ENCODE measurements at places on chromosomes 4 and X.

GRCh38 chrX:16897445-16897844 is 27.3 kb upstream of the RBBP7 start:
- DNase-seq, result no peak

GRCh38 chr4:169133932-169134331 is 123.9 kb upstream of the CBR4 start:
- DNase-seq, result no peak

DNA sequence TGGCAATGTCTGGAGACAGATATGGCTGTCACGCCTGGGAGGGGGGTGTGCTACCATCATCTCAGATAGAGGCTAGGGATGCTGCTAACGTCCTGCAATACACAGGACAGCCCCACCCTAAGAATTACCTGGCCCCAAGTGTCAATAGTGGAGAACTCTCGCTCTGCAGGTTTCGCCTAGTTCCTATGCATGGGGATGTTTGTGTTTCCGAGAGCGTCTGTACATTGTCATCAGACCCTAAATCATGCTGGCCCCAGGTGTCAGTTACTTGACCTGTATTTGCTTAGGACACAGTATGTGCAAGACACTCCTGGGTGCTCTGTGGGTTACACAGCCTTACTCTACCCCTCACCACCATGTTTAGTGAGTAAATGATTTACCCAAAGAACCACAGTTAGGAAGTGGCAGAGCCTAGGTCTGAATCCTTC is 90.8 kb downstream of the AFF1 start:
- DNase-seq, result no peak

DNA sequence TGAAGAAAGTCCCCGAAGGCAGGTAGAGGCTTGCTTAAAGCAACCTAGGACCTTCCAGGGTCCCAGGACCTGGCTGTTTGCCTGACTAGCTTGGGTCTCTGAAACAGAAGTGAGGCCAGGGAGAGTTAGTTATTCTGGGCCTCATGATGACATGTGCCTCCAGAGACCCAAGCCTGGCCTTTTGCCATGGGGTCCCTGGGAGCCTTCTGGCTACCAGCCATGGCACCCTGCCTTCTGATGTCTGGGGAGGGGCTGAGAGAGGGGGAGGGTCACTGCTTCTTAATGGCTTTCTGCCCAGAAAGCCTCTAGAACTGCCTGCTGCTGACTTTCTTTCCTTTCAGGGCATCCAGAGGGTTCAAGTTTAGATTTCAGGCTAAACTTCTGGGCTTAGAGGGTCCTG is 1.0 kb upstream of the STARD8 start:
- DNase-seq, result no peak

DNA sequence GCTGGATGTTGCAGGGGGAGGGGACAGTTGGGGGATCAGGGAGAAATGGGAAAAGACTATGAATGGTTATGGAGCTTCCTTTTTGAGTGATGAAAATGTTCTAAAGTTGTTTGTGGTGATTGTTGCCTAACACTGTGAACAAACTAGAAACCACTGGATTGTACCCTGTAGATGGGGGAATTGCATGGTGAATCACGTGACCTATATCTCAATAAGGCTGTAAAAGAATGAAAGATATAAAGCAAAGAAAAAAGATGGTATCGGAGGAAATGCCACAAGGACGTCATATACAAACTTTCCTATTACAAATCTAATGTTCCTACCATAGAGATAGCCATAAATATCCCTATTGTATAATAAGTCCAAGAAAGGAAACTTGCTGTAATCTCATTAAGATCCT is 20.6 kb upstream of the CT55 start:
- DNase-seq, result no peak

GRCh38 chr4:13860126-13860525 is 232.6 kb upstream of the BOD1L1 start:
- DNase-seq, result no peak

DNA sequence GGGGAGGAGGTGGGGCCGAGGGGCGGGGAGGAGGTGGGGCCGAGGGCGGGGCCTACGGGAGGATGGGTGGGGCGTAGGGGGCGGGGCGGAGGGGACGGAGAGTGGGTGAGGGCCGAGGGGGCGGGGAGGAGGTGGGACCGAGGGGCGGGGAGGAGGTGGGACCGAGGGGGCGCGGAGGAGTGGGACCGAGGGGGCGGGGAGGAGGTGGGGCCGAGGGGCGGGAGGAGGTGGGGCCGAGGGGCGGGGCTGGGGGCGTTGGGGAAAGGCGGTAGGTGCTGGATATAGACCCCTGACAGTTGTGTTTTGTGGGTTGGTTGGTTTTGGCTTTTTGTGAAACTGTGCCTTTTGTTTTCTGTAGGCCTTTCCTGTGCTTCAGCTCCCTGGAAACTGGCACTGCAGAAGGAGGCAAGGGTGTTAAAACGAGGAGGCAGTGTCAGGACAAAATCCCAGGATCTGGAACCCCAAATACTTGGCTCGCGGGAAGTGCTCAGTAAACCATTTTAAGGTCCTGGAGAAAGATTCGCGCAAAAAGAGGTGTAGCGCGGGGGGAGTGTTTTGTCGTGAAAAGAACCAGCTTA is 580 bp upstream of the MMGT1 start:
- peak; percentile 44 for DNase-seq

DNA sequence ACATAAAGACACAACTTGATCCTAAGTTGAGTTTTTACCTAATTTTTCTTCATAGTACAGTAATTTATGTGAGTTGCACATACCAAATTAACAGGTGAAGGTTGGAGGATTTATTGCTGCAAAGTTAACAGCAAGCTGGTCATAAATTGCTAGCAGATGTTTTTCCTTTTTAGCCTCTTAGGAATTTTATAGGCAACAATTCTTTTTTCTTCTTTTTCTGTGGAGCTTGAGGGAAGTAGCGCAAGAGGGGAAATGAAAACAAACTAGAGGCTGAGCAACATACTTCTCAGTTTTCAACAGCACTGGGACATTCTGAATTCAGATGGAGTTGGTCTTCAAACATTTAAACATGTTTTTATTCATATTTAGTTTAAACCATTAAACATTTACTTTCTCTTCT is 63.7 kb upstream of the TLR2 start:
- no peak for DNase-seq

DNA sequence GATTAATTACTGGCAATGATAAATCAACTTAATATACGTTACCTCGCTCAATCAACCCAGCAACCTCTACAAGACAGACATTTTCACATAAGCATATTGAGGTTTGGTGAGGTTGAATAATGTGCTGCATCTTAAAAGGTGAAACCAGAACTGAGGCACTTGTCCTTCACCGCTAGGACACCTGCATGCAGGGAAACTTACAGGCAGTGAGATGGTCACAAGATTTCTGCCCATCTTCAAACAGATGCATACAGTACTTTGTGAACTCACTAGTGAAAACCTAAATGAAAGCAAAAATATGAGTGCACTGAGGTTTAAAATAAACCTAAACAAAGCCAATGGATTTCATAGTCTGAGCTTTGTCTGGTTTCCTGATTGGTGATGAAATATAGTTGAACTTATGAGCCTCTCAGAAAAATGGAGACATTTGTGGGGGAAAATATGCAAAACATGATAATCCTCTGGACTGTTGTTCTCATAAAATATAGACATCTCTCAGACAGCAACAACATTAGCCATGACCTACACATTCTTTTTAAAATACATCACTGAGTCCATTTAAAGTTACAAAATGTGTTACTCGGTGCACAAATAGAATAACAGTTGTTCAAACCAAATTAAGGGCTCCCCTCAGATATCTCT is 20.9 kb upstream of the PRSS12 start:
- no peak for DNase-seq

- no peak for DNase-seq
Measured at GRCh38 chr4:6674500-6675149, 19.1 kb upstream of the S100P start.

DNA sequence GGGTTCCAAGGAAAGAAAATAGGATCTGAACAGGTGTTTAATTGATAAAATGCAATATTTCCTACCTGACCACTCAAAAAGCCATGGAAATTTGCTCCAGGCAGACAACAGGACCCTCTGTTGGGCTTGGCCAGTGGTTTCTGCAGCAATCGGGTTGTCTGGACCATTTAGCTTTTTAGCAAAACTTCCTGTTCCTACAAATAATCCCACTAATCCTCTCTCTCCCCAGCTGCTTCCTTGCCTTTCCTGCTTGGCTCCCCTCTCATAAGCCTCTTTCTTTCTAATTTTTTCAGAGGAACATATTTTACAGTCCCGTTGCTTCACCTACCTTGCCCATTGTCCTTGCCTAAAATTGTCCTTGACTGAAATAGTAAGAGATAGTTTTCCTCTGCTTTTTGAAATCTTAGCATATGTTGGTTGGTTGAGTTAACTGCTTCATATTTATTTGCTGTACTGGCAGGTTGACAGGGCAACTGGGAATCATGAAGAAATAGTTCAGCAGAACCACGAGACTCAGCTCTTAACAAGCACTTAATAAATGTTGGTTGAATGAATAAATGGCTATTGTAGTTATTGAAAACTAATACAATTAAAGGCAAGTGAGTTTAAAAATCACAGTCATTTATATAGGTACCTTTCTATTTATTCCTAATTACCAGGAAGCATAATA is 259.8 kb downstream of the KCNIP4 start:
- no peak for DNase-seq

GRCh38 chr4:3781997-3782930 is 16.1 kb downstream of the ADRA2C start:
- DNase-seq, result no peak

DNA sequence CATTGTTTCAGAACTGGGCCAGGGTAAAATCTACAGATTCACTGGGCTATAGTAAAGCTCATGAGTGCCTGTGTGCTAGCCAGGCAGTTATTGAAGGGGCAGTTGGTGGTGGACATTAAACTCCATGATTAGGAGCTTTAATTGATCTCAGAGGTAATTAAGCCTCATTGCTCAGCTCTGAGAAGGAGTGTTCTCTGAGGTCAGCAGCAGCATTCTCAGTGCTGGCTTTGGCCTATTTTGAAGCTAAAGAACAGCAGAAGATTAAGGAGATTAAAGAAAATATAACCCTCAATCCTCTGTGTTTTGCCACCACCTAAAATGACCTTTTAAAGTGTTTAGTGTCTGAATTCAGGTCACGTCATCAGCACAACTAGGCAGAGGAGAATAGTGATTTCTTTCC is 42.5 kb downstream of the EGF start:
- DNase-seq, result no peak

- no peak for DNase-seq
Measured at GRCh38 chr4:37628977-37629609, 57.1 kb downstream of the RELL1 start.

DNA sequence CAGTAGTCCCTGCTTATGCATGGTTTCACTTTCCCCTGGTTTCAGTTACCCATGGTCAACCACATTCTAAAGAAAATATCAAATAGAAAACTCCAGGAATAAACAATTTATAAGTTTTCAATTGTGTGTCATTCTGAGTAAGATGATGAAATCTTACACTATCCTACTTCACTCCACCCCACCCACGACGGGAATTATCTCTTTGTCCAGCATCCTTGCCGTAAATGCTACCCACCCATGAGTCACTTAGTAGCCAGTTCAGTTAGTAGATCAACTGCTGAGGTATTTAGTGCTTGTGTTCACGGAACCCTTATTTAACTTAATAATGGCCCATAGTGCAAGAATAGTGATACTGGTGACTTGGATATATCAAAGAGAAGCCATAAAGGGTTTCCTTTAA is 91.4 kb downstream of the KLHL13 start:
- no peak for DNase-seq

DNA sequence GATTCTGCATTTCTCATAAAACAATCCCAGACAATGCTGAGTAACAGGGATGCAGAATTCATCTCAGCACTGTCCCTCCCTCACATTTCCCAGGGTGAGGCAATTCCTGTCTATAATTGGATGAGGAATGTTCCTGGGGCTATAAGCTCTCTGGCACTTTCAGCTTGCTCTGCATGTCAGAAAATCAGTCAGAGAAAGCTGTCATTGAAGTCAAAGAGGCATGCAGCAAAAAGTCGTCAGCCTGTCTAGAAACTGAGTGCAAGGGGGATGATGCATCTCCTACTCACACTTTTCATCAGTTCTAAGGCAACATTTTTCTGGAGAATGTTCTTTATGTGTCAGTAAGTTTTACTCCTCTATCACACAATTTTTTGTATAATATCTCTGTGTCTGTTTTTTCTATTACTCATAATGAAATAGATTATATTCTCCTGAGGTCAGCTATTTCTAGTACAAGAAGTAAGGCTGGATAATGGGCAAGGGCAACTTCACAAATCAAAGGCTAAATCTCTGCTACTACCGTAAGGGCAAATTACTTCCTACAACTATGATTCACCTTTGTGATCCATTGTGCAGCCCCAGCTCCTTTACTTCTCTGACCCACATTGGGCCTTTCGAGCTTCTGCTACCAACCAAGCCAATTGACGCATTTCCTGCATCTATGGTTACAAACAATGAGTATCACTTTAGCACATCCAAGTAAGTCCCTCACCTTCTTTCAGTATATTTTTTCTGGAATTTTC is 56.0 kb downstream of the TASL start:
- no peak for DNase-seq

DNA sequence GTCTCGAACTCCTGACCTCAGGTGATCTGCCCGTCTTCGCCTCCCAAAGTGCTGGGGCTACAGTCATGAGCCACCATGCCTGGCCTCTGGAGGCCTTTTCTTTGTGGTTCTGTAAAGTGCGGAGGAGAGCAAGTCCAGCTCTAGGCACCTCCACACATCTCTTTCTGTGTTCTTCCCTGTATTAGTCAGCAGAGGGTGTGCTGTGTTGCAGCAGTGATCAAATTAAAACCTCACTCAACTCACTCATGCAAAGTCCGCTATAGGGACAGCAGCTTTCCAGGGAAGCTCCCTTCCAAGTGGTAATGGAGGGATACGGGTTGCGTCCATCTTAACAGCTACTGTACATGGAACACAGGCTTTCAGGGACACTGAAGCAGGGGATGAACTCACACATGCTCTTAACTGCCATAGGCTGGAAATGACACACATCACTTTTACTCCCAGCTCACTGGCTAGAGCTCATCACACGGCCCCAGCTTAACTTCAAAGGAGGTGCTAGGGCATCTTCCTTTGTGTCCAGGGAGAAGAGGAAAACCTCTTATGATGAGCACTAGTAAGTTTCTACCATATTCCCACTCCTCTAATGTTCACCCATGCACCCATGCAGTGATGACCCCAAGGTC is 36.0 kb upstream of the CCNG2 start:
- DNase-seq, result no peak

- DNase-seq, result no peak
Measured at GRCh38 chr4:22703912-22704311, 11.2 kb downstream of the GBA3 start.

DNA sequence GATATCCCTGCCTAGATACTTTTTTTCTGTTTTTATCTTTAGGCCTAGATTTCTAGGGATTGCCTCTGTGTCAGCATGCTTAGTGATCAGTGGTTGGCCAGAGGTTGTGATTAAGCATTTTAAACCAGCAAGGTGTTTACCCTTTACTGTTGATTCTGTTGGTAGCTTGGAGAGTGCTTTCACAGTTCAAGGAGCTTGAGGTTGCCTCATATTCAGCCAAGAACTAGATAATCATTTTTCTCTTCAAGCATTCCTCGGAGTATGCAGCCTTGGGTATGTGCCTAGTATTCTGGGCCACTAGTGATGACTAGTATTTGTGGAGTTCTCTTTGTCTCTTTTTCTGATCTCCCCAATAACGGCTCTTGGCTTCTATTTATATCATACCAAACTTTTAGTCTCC is 20.4 kb downstream of the APOOL start:
- no peak for DNase-seq

- no peak for DNase-seq
Measured at GRCh38 chrX:41665686-41666085, 23.1 kb upstream of the GPR34 start.
